ENCODE measurements at places on chromosomes 3 and 15.

GRCh38 chr3:16697443-16698147, 92.4 kb upstream of the DAZL start:
- DNase-seq, result no peak

GRCh38 chr3:126546549-126547239, 12.0 kb downstream of the C3orf22 start:
- no peak for DNase-seq

DNA sequence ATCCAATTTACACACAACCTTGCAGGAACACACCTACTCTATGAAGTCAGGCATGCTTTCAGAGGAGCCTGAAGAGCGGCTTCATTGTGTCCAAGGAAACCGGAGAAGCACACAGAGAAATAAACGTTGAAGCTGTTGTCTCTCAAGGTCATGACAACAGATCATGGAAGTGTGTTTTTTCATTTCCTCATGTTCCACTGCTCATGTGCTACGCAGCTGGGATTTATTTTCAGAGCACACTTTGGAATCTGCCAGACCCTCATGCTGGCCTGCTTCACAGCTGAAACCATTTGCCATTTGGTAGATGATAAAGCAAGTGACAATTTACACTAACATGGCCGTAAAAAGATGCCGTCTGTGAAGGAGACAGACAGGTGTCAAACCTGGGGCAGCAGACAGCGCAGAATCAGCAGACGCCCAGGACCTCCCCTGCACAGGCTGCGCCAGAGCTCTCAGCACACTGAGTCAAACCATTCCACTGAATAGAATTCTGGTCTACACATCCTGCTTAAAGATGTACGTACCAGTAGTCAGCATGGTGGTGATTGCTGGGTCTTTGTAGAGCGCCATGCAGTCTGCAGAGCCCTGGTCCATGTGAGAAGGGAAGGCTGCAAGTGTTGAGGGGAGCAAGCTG, 99.3 kb downstream of the ARNT2 start:
- DNase-seq, result no peak

- DNase-seq, result peak; percentile 17
These were observed 222.3 kb upstream of the THBS1 start for GRCh38 chr15:39358441-39359041.

GRCh38 chr3:49683162-49683561, 6.1 kb downstream of the MST1 start:
- no peak for DNase-seq

DNA sequence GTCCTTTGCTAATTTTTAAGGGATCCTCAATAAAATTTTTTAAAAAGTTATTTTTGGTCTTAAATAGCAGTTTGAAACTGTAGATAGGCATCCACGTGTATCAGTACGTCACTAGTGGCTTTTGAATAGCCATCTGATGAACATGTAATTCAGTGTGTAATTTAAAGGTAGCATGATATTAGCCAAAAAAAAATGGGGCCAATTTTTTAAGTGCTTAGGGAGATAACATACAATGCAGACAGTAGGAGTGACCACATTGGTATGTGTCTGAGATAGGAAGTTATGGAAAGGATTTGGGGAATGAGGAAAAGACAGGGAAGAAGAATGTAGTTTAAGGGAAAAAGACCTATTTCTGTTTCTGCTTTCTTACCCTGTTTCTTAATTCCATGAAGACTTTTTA, 2.5 kb downstream of the AP4E1 start:
- peak; percentile 30 for DNase-seq

DNA sequence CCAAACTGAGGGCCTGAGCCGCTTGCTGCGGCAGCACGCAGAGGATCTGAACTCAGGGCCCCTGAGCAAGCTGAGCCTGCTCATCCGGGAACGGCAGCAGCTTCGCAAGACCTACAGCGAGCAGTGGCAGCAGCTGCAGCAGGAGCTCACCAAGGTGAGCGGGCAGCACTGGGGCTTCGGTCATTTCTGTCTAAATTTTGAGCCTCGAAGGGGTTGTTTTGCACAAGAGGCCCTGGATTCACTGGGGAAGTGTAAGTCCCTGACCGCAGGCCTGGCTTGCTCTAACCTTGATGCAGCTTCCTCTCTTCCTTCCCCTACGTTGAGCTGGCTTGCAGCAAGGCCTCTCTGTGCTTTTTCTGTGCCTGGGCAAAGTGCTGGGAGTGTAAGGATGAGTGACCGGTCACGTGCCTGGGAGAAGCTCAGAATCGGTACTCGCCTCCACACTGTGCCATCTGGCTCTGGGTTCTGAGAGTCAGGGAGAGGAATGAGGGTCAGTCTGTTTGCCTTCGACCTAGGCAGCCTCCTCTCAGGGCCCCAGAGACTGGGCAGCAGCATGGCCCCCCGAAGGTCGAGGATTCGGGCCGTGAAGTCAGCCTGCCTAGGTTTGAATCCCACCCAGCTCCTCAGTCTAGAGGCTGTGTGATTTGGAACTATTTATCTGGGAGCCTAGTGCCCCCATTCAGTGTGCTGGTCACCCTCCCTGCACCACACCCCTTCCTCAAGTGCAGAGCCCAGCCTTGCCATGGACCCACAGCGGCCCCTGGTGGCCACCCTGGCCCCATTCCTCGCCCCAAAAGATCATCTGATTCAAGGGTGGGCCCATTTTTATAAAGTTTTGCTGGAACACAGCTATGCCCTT, 1.4 kb downstream of the FES start:
- DNase-seq, result peak; percentile 75

- DNase-seq, result no peak
These were observed 247.7 kb downstream of the ZBTB20 start for GRCh38 chr3:114899186-114899931.

DNA sequence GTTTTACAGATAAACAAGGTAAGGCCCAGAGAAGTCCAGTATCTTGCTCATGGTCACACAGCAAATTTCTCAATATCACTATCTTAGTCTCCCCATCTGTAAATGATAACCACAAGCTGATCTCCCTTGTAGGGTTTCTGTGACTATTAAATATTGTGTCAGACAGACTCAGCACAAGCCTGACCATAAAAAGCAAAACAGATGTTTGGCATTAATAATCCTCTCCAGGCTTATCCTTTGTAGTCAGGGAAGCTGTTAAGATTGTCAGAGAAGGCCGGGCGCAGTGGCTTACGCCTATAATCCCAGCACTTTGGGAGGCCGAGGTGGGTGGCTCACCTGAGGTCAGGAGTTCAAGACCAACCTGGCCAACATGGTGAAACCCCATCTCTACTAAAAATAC, 173.2 kb upstream of the PRICKLE2 start:
- no peak for DNase-seq

DNA sequence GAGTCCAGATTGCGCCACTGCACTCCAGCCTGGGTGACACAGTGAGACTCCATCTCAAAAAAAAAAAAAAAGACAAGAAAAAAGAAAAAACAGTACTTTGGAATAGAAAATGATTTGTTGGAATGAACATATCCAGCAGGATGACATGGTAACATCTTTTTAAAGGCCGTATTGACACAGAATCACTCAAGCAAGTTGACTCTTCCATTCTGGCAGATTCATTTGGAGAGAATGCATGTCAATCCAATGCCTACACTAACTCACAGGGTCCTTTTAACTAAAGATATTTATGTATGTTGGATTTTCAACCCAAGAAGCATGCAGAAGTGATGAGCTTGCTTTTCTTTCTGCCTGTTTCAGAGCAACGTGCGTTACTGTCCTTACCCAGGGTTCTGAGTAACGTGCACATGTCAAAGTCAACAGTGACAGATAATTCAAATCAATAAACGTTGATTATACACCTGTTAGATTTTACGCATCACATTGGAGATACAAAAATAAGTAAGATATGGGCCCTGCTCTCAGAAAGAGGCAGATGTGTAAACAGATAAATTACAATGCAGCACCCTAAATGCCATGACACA, 77.1 kb upstream of the FNDC3B start:
- no peak for DNase-seq

GRCh38 chr3:37943631-37944314, 46.8 kb upstream of the VILL start:
- no peak for DNase-seq

GRCh38 chr3:190012784-190013183, 107.9 kb downstream of the P3H2 start:
- DNase-seq, result no peak

- DNase-seq, result no peak
These were observed 72.6 kb upstream of the TNFSF10 start for GRCh38 chr3:172595664-172596393.

- DNase-seq, result no peak
These were observed 18.6 kb downstream of the ALPK3 start for GRCh38 chr15:84835661-84836337.

DNA sequence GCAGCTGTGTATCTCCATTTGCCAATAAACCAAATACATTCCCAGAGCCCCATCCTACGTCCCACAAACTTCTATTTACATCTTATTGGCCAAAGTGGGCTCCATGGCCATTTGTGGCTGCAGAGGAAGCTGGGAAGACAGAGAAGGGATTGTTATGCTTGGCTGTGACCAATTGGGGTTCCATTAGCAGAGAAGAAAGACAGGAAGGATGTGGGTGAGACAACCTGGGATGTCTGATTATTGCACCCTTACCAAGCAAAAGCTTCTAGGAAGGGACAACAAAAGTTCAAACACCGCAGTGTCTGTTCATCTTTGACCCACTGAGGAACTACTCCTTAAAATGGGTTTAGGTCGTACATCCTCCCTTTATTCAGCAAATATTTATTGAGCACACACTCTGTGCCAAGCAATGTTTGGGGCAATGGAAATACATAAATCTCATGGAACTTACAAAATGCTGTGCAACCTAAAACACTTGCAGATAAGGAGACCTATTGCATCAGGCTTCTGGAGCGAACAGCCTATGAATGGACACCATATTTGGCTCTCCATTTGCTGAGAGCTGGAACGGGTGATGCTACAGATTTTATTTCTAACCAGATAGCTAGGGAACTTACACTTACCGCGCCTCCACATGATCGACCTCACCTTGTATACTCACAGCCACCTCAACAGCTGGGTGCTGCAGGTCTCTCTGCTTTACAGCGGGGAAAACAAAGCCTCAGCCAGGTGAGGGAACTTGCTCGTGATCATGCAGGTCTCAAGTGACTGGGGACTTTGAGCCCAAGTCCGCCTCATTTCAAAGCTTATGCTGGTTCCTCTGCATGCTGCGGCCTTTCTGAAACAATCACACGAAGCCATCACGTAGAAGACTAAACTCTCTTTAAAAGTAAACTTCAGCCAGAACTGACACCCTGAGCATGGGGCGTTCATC, 21.4 kb upstream of the NR2E3 start:
- DNase-seq, result no peak

GRCh38 chr15:41811432-41812195, 16.3 kb upstream of the JMJD7 start:
- DNase-seq, result peak; percentile 77

GRCh38 chr3:174377684-174378083, 481.4 kb upstream of the NAALADL2 start:
- no peak for DNase-seq

GRCh38 chr3:147651107-147651778, 242.1 kb downstream of the ZIC1 start:
- DNase-seq, result no peak

GRCh38 chr3:54517424-54517823, 395.1 kb downstream of the CACNA2D3 start:
- no peak for DNase-seq

DNA sequence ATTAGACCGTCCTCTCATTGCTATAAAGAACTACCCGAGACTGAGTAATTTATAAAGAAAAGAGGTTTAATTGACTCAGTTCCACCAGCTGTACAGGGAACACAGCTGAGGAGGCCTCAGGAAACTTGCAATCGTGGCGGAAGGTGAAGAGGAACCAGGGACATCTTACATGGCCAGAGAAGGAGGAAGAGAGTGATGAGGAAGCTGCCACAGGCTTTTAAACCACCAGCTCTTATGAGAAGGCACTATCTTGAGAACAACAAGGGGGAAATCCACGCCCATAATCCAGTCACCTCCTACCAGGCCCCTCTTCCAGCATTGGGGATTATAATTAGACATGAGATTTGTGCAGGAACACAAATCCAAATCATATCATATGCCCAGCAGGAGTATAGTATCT, 138.5 kb downstream of the ALCAM start:
- DNase-seq, result no peak

GRCh38 chr15:42036112-42036905, 15.5 kb upstream of the PLA2G4E start:
- DNase-seq, result no peak

DNA sequence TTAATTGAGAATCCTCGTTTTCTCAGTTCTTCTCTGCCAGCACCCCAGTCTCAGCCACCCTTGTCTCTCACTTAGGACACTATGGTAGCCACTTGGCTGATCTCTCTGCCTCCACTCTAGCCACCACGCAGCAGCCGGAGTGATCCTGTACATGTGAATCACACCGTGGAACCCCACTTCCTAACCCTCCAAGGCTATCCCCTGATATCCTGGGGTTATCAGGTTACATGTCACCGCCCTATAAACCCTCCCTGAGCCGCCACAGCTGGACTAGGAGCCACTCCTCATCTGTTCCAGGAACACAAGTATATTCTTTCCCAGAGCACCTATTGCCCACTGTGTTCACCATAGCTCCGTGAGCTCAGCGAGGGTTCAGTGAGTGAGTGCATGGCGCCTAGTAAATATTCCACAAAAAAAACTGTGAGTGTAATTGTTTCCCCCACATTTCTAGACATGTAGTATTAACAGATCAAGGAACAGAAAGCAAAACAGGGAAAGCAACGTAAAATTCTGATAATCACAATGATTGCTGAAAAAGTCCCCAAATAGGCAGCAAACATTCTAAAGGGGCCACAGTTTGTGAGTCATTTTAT, 661 bp upstream of the PARP14 start:
- DNase-seq, result peak; percentile 39

DNA sequence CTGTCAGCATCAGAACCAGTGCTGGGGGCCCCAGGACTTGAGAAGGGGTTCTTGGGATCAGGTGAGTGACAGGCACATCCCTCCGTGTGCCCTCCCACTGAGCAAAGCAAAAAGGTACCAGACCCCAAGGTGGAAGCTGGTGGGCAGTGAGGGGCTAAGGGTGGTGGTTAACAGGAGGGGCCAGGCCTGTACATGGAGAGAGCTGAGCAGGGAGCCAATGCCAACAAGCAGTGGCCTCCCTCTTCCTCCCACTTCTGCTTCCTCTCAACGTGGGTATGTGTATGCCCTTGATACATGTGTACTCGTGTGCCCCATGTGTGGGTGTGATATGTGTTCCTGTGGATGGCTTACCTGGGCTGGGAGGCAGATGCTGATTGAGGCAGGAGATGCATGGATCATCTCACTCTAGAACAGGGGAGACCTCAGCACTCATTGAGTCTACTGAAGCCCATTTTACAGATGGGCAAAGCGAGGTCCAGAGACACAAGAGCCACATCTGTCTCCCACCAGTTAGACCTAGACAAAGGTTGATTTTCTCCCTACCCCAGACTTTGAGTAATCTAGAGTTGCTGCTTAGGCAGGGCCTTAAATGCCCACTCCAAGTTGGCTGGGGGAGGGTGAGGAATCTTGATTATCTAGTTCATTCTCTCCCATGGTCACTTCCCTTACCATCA, 945 bp downstream of the VIPR1 start:
- no peak for DNase-seq

GRCh38 chr3:132730891-132731580, 8.8 kb upstream of the NPHP3 start:
- DNase-seq, result no peak

GRCh38 chr3:182967218-182968204, 12.8 kb downstream of the DCUN1D1 start:
- no peak for DNase-seq

All from SJSA1 (cell line).